ENCODE measurements at places on chromosomes 7 and 10.

DNA sequence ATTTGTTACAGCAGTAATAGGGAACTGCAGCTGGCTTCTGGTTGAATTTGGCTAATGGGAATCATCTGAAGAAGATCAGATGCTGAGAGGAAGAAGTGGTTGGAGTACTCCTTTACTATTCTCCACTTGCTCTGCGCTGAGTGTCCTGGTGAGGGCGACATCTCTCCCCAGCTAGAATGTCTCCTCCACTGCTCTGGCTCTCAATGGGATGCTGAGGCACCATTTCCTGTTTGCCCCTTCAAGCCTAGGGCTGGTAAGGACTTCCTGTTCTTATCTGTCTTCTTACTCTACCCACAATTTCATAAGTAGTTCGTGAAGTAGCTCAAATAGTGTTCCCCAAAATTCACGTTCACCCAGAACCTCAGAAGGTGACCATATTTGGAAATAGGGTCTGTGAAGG is 43.2 kb upstream of the TES start:
- no peak for DNase-seq

GRCh38 chr10:67923551-67923950 is 39.1 kb downstream of the SIRT1 start:
- no peak for DNase-seq

- no peak for DNase-seq
These were observed 18.7 kb downstream of the LCOR start for GRCh38 chr10:96850825-96851224.

- no peak for DNase-seq
These were observed 133.4 kb downstream of the MAD1L1 start for GRCh38 chr7:2099048-2099957.

GRCh38 chr7:128886391-128887168 is 23.9 kb downstream of the ATP6V1F start:
- no peak for DNase-seq

DNA sequence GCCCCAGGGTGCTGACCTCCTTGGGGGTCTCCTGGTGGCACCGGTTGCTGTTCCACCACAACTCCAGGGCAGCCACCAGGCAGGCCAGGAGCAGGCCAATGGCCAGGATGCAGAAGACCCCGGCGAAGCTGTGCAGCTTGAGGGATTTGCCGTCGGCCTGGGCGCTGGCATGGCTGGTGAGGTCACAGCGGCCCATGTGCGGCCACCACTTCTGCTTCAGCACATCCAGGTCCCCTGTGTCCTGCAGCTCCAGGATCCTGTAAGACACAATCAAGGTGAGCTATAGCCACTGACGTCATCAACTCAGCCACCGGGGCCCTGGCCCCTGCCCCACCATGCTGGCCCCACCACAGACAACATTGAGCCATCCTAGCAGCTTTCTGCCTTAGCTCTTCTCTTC is 753.2 kb downstream of the GRID1 start:
- DNase-seq, result no peak

DNA sequence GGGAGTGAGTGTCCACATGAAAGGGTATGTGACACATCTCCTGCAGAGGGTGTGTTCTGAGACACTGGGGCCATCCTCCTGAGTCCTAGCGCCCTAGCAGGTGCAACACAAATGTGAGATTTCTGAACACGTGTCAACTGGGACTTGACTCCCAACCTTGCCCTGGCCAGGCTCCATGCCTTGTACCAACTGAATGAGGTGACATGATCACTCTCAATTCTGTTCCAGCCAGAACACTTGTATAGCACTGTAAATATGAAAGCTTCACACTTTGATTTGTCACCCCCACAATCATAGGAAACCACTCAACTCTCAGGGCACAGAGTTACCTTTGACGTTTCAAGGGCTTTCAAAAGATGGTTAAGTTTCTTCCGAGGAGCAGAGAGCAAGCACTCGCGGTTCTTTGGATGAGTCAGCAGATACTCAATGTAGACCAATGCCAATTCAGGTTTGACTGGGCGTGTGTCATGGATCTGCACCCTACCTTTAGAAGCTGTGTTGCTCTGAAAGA is 48.6 kb downstream of the NCAPG2 start:
- DNase-seq, result no peak

DNA sequence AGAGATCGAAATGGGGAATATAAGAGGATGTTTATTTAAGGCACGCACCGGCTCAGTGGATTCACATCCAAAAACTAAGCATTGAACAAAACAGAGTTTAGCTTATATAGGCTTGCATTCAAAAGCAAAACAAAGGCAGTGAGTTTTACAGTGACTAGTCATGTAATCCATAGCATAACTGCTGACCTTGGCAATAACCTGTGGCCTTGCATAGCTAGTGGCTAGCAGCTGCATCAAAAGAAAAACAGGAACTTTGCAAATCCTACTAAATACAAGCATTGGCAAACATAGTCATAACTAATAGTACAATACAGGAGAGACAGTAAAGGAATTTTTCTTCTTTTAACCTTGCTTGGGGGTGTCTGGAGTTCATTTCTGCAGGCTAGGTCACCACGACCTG is 9.7 kb upstream of the ZNF485 start:
- DNase-seq, result no peak

- no peak for DNase-seq
These were observed 139.3 kb upstream of the ODAD2 start for GRCh38 chr10:28137907-28138880.

DNA sequence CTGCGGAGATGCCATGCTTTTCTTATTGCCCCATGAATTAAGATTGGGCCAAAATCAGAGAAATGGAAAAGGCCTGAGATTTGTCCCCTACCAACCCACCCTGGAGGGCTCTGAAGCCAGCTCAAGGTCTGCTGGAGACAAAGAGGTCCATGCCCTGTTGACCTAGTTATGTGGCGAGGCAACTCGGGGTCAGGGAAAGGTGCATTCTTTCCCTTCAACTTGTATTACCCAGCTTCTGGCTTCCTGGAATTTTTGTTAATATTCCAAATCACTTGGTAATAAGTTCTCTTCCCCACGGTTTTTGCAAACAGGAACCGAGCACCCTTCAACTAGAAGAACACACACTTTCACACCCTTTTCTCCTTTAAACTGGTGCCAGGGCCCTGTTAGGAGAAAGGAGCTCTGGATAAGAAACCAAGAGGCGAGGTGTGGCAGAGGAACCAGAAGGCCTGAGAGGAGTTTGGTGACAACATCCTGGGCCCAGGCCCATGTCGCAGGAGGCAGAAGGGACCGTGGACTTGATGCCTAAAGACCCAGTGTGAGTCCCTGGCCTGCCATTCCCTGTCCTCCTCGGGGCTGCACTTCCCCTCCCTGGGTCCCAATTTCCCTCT is 12.5 kb upstream of the SFRP5 start:
- no peak for DNase-seq

- no peak for DNase-seq
These were observed 153.7 kb downstream of the CREB5 start for GRCh38 chr7:28565980-28566379.

GRCh38 chr7:142864980-142865747 is 10.3 kb downstream of the EPHB6 start:
- DNase-seq, result no peak

DNA sequence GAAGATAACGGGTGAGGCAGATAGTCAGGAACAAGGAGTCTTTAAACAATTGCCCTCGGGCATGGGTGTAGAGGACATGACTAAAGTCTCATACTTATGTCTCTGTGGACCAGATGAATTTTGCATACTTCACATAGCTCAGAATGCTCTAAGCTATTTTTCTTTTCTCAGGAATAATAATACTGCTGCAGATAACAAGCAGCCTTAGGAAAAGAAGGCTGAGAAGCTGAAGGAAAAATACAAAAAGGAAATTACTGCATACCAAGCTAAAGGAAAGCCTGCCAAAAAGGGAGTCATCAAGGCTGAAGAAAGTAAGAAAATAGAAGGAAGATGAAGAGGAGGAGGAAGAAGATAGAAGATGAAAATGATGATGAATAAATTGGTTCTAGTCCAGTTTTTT is 13.4 kb upstream of the ERCC6 start:
- DNase-seq, result no peak

- DNase-seq, result no peak
These were observed 1028.3 kb downstream of the SORCS1 start for GRCh38 chr10:106136175-106136574.

DNA sequence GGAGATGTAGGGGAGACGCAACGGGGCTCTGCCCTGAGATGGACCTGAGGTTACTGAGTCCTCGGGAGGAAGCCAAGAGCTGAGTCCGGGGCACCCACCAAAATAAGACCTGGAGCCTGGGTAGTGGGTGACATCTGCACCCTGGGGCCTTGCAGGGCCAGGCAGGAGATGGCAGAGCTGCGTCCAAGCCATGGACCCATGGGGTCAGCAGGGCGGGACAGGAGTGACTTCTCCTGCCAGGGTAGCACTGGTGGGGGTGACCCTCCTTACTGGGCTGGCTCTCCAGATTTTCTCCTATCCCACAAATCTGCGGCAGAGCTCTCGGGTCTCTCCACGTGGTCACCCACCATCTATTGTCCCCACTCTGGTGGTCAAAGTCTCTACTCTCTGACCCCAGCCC is 2.1 kb downstream of the GHRHR start:
- DNase-seq, result no peak

GRCh38 chr10:122499491-122499941 is 38.2 kb downstream of the HTRA1 start:
- no peak for DNase-seq

GRCh38 chr7:134710854-134711624 is 64.4 kb downstream of the BPGM start:
- no peak for DNase-seq

DNA sequence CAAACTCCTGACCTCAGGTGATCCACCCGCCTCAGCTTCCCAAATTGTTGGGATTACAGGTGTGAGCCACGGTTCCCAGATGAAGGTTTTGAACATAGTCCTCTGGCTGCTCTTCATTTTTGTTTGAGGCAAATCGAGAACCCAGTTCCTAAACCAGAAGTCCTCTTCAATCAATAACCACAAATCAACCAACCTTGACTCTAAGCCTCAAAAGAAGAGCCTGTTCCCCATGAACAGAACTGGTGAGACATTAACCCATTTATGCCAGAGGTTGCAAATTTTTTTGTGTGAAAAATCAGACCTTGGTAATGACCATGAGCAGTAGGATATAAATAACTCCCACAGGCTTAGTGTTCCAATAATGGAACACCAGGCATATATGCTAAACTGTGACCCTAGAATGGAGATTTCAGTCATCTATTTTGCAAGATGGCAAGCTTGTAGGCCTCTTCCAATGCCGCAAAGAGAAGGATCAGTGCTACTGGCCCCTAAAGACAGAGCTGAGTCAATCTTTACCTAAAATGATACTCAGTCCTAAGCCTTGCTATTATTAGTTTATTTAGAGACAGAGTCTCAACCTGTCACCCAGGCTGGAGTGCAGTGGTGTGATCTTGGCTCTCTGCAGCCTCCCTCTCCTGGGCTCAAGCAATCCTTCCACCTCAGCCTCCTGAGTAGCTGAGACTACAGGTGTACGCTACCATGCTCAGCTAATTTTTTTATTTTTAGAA is 15.9 kb downstream of the KPNA7 start:
- DNase-seq, result no peak

- no peak for DNase-seq
These were observed 292.4 kb upstream of the KLF14 start for GRCh38 chr7:131026297-131027000.

DNA sequence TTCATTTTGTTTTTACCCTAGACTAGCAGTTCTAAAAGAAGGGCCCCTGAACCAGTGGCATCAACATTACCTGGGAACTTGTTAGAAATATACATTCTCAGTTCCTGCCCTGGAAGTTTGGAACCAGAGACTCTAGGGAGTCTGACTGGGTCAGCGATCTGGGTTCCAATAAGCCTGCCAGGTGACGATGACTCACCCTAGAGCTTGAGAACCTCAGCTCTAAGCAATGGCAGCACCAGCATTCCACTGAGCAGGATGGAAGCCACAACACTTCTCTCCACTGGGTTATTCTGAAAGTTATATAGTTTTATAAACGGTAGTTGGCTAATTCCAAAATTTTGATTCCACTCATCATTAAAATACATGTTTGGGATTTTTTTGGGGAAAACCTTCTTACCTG is 97.0 kb upstream of the AMPH start:
- no peak for DNase-seq

- DNase-seq, result no peak
These were observed 68.5 kb downstream of the MAP3K8 start for GRCh38 chr10:30502266-30503060.

DNA sequence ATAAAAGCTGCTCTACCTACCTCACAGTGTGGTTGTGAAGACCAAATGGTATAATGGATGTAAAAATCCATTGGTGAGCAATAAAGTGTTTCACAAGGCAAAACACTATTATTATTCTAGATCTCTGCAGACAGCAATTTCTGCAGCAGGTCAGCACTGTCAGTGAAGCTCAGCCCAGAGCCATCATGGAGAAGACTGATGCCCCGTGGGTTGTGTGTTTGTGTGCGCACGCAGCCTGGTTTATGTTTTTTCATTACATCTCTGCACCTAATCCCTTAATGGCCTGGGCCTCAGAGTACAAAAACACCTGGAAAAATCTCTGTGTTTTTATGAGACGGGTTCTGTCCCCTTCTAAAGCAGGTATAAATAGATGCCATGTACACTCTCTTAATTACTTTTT is 64.2 kb downstream of the PARP12 start:
- DNase-seq, result no peak

DNA sequence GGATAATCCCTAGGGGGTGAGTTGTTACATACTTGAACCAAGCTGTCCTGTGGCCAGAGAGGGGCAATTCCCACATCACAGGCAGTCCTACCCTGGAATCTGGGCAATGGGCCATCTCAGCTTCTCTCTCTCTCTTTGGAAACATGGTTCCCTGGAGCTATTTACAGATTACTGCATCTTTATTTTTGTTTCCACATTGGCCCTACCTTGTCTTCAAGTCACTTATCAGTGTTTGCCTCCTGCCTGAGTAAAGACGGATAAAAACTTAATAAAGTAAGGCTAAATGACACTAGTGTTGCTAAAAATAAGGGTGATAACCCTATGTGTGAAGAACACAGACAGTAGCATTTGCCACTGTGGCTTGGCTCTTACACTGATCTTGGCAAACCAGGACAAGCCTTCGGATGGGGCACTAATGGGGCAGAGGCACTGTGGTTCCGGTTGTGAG is 228.2 kb downstream of the GFRA1 start:
- DNase-seq, result no peak

- DNase-seq, result no peak
These were observed 169.1 kb upstream of the MEOX2 start for GRCh38 chr7:15855525-15856109.

GRCh38 chr10:20157314-20157713 is 341.1 kb downstream of the PLXDC2 start:
- no peak for DNase-seq
